ENCODE measurements at places on chromosomes 1 and 21. TPM values are rescaled to one million over a fixed set of nuclear protein-coding genes. Genes with fewer than 3 reads are reported as not detected.

Gene PLA2G5
- 0.88 TPM for total RNA-seq

Gene TCEA3
- total RNA-seq = 31.2 TPM

DNA sequence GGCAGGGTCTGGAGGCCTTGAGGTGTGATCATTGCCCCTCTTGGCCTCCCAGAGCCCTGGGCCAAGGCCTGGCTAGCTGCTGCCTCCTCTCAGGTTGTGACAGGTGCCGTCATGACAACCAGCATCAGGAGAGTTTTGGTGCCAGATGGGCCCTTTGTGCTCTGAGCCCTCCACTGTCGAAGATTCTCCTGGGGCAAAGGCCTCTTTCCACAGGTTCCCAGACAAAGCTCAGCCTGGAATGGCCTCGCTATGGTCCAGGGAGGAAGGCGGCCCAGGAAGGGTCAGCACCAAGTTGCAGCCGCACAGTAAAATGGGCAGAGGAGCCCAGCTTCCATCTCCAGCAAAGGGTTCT is 78.4 kb downstream of the ALPL start:
- no peak for DNase-seq

DNA sequence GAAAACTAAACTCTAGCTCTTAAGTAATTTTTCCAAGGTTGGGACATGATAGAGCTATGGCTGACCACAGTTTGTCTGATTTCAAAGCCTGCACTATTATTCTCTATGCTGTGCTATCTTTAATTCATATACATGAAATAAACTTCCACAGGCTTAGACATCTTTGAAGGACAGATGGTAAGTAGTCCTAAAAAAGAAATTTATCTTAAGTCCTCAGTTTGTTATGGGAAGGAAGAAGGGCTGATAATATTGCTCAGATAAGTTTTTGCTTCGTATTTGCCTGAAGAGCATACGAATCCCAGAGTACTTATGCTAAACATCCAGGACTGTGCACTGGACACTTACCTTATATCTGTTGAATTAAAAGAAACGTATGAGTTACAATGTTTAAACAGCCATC is 39.6 kb downstream of the VCAM1 start:
- DNase-seq = no peak

DNA sequence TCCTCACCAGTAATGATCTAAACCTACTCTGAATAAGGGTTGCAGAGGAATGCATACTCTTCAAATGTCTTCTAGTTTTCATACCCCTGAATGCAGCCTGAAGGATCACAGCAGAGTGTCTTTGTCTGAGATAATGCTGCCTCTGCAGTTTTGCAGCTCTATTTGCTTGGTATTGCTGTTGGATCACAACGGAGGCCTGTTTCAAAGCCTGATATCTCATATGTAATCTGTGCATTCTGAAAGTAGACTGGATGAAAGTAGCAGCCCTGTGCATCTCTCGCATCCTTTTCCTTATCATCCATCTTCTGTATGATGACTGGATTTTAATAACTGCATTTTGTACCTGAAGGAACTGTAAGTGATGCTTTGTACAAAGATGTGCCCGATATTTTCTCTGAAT is 34.9 kb upstream of the F13B start:
- DNase-seq = no peak

Gene CR1
- 14.7 TPM for total RNA-seq

DNA sequence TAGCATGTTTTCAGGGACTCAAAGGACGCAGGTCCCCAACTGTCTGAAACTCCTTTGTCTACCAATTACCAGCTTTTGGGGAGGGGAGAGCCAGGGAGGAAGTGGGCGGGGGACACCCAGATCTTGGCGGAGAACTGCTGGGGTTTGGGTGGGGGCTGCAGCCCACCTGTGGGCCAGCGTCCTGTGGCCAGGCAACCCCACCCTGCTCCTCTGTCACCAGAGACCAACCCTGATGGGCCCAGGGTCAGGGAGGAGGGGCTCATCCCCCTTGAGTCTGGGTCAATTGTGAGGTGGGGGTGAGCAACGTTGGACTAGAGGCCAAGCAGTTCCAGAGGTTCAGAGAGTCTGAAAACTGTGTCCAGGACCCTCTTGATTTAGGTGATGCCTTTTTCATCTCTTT is 96.1 kb upstream of the TARDBP start:
- DNase-seq = no peak

Gene ADAMTS5
- total RNA-seq = 89.3 TPM

DNA sequence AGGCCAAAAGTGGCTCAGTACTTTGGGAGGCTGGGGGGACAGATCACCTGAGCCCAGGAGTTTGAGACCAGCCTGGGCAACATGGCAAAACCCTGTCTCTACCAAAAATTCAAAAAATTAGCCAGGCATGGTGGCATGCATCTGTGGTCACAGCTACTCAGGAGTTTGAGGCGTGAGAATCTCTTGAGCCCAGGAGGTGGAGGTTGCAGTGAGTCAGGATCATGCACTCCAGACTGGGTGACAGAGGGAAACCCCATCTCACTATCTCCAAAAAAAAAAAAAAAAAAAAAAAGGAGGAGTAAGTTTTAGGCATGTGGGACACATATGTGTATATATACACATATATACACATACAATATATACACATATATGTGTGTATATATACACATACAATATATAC is 165.3 kb upstream of the DPYD start:
- DNase-seq = no peak

Gene MYOG
- not detected for total RNA-seq

Gene CGN
- total RNA-seq = 0.16 TPM

DNA sequence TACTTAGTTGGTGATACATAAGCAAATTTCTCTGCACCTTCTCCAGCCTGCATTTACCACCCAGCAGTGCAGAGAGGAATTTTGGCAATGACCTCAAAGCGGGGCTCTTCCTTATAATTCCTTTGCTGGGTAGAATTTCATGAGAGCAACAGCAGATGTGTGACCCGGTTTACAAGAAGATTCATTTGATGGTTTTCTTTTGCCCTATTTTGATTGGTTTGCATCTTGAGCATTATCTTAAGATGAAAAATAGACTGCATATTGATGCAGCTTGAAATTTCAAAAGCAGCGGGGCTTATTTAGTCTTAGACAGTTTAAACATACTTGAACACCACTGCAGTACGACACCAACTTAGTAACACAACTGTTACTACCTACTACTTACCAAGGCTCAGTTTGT is 378.9 kb downstream of the TTLL7 start:
- no peak for DNase-seq
